ENCODE measurements at places on chromosomes 3 and 15.

GRCh38 chr15:66766282-66767230, 64.5 kb downstream of the SMAD6 start:
- no peak for DNase-seq

GRCh38 chr3:72311425-72311824, 526.5 kb upstream of the PROK2 start:
- no peak for DNase-seq

DNA sequence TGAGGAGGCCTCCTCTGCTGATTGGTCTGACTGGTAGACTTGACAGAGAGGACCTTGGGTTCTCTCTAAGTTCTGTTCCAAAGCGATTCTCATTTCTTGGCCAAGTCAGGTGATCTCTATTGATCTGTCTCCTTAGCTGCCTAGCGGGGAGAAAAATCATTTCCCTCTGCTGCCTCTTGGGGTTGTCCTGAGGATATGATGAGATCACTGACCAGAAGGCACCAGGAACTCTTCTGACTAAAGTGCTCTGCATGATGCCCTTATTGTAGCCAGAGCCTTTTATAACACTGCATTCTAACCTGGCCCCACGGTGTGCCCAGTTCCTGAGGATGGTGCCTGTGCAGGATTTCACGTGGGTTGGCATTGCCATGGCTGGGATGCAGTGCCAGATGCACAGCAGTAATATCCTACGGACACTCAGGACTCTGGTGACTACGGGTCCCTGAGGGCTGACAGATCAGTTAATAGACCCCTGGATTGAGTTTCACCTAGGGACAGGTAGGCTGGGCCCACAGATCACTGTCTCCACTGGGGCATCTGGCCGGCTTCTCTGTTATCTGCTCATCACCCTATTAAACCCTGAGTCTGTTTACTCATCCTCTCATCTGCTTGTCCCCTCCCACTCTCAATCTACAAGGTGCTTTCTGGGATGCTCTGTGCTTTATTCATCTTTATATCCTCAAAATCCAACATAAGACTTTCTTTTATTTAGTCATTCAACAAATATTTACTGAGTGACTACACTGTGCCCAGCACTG, 3.9 kb upstream of the HEG1 start:
- no peak for DNase-seq

- DNase-seq = no peak
These were observed 30.2 kb downstream of the HEG1 start for GRCh38 chr3:125025642-125026041.

DNA sequence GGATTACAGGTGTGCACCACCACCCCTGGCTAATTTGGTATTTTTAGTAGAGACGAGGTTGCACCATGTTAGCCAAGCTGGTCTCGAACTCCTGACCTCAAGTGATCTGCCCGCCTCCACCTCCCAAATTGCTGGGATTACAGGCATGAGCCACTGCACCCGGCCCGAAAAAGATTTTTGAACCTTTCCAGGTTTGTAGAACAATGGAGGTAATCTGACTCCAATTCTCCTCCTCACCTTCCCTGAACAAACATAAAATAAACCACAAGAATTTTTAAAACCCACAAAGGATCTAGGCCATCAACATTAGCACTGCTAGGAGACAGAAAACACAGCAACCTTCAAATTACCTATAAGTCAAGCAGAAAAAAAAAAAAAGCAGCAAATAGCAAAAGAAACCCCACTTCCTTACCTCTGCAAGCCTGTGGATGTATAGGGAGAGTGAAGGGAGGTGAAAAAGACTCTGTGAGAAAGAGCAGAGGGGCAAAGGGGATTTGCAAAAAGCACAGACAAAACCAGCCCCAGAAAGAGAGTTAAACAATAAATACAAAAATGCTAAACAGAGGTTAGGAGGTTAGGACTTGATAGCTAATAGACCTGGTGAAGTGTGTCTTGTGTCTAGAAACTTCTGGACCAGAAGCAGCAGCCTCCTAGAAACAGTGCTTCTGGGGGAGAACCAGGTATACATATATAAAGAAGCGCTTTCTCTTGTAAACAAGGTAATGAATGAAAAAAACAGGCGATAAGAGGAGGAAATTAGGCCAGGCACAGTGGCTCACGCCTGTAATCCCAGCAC, 32.1 kb downstream of the TFDP2 start:
- no peak for DNase-seq

- no peak for DNase-seq
These were observed 119.9 kb upstream of the FEZF2 start for GRCh38 chr3:62493109-62493801.

DNA sequence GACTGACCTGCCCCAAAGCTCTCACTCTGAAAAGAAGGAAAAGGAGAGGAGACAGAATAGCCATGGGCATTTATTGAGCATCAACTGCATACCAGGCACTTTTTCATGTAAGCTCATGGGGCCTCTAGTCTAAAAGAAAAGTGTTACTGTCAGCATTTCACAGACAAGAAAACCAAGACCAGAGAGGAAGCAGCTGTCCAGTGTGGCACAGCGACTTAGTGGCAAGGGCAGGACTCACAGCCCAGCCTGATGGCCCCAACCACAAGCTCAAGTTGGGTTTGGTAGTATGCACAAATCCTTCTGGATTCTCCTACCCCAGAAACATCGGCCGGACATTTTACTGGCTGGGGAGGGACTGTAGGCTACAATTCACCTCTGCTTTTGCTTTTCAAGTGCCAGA, 5.8 kb downstream of the EFCC1 start:
- DNase-seq = no peak

DNA sequence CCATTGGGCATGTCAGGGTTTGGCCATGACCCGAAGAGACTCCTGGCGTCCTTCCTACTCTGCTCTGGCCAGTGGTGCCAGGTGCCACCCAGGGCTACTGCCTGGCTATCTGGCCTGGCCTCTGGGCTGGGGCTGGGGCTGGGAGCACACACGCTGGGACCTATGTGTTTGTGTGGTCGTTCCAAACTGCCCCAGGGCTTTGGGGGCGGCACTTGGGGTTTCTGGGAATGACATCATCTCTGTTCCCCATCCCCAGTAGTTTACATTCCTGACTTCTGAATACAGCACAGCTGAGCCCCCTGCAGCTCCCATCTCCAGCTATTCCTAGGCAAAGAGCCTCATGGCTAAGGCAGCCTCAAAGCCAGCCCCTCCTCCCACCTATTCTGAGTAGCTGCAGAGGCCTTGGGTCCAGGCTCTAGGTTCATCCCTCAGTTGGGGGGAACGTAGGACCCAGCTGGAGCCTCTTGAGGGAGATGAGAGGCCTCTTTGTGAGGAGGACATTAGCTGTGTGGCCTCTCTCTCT, 24.3 kb downstream of the PLEKHO2 start:
- DNase-seq = peak; percentile 92

GRCh38 chr3:39724233-39724846, 85.1 kb upstream of the MYRIP start:
- no peak for DNase-seq

DNA sequence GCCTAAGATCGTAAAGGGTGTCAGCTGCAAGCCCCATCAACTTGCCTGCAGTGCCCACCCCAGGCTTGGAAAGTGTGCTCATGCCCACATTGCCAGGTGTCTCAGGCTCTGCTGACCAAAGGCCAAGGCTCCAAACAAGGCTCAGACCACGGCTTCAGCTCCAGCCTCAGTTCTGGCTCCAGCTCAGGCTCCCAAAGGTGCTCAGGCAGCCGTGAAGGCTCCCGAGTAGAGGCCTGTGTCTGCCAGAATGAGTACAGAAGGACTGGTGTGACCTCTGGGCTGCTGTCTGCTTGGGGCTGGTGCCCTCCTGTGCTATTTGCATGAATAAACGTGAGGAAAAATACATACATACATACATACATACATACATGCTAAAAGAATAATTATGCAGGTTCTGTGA, 27.9 kb upstream of the UACA start:
- DNase-seq = no peak

- no peak for DNase-seq
These were observed 30.2 kb upstream of the DENND4A start for GRCh38 chr15:65822316-65822715.

DNA sequence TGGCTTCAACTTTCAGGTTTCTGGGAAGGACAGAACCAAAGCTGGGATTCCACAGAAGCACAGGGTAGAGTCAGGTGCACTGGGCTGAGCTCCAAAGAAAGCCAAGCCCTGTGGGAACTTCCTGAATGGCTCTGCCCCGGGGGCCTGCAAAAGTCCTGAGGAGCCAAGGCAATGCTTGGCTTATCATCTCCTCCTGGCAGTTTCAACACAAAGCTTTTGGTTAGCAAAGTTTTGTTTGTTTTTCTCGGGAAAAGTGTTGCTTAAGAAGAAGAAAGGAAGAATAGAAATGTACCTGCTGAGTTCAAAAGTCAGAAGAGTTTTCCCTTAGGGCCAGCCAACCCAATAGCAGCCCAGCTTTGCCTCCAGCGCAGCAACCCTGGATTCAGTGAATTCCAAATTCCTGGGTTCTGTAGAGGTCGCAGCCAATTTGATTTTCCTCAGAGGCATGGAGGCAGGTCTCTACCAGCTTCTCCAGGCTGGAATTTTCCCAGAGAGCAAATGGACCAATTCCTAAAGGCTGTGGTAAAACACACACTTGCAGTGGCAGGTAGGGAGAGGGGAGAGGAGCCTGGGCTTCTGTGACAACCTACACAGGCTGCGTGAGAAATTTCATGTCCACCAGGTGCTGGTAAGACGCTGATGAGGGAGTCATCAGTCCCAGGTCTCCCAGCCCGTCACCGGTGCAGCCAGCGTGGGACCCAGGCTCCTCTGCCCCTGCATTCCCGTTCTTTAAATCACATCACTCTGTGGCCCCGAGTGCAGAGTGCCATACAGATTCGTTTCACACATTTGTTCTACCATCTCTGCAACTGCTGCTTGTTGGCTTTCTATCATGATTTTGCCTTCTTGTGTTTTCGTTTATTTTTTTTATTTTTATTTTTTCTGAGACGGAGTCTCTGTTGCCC, 54.3 kb upstream of the SNRPA1 start:
- DNase-seq = no peak

DNA sequence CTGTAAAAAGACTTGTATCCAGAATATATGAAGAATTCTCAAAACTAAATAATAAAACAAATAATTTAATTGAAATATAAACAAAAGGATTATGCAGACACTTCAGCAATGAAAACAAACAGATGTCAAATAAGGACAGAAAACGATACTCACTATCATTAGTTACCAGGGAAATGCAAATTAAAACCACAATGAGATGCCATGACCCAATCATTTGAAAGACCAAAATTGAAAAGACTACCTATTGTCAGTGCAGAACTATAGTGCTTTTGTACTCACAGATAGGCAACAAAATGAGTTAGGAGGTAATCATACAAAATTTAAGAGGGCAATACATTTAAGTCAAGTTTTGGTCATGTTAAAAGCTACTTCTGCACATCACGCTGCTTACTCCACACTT, 31.6 kb upstream of the OR5K4 start:
- no peak for DNase-seq

- peak; percentile 26 for DNase-seq
These were observed 36.8 kb upstream of the KLHL25 start for GRCh38 chr15:85831415-85832113.

- no peak for DNase-seq
These were observed 38.6 kb downstream of the STT3B start for GRCh38 chr3:31571325-31571724.

- no peak for DNase-seq
These were observed 42.3 kb downstream of the RSRC1 start for GRCh38 chr3:158152186-158152585.

- no peak for DNase-seq
These were observed 1.5 kb upstream of the IDH2 start for GRCh38 chr15:90103701-90104329.

- no peak for DNase-seq
These were observed 235.4 kb downstream of the FMN1 start for GRCh38 chr15:32959077-32959476.

DNA sequence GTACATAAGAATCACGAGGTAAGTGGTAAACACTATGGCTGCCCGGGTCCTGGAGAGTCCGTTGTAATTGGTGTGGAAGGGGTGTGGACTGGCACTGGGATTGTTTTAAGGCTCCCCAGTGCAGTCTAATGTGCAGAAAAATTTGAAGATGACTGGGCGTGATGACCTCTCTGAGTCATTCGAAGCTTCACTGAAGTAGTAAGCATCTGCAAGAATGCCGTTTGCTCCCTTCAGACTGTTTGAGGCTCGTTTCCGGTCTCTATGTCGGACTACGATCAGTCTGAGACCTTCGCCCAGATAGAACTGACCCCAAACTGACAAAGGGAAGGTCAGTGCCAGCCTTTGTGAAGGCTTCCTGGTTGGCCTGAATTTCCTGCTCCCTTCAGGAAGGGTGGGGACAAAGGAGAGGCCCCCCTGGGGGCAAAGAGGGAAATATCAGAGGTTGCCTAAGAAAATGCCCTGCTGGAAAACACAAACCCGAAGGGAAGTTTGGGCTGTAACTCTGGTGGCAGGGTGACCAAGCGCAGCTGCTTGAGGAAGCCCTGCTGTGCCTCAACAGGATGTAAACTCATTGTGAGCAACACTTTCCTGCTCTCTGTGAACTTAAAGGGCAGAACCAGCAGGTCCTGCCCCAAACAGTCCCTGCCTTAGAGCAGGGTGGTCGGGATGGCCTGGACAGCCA, 34.6 kb downstream of the BTD start:
- DNase-seq = no peak

- DNase-seq = no peak
These were observed 179.3 kb downstream of the SMAD6 start for GRCh38 chr15:66881173-66881905.

GRCh38 chr3:169510693-169511010, 152.9 kb downstream of the MECOM start:
- no peak for DNase-seq

- DNase-seq = no peak
These were observed 132.0 kb downstream of the ARNT2 start for GRCh38 chr15:80536231-80536630.

GRCh38 chr3:105608623-105609022, 241.9 kb downstream of the ALCAM start:
- no peak for DNase-seq

DNA sequence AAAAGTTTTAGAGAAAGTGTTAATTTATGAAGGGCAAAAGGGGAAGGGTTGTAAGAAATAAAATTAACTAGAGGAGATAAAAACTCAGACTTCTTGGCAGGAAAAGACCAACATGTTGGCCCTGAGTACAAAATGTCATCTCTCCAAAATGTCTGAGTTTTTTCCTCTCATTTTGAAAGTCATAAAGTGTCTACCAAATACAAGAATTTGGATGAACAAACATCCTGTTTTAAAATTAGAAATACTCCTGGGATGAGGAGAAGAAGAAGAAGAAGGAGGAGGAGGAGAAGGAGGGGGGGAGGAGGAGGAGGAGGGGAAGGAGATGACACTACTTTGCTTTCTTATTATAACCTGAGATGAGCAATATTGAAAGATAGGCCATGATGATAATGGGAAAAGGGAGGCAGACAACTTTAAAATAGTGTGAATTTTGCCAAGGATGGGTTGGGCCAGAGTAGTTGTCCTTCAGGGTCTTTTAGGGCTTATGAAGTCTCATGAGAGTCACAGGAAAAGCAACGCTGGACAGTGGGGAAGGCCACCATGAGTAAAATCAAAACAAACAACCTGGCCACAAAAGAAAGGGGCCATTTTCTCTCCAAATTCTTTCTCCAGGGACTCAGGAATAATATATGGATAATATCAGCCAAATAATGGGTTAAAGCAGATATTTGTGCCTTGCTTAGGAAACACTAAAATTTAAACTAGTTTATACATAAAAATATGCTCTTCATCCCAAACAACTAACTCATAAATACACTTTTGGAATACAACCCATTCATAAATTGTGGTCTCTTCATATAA, 632.9 kb downstream of the EPHA3 start:
- no peak for DNase-seq

- no peak for DNase-seq
These were observed 55.6 kb downstream of the RASA2 start for GRCh38 chr3:141542202-141542969.

- no peak for DNase-seq
These were observed 22.3 kb upstream of the ISLR2 start for GRCh38 chr15:74108111-74108510.

All from smooth muscle cell of the brain vasculature (primary cell).